Forelimb muscle (tissue), 1 donor: ENCODE measurements at places on chromosomes 16 and 17. TPM values are rescaled to one million over a fixed set of nuclear protein-coding genes. Genes with fewer than 3 reads are reported as not detected.

The CACNG5 gene
- not detected for polyA plus RNA-seq

The VAC14 gene
- 16.4 TPM for polyA plus RNA-seq

The KRTAP16-1 gene
- not detected for polyA plus RNA-seq

The TEX14 gene
- 2.1 TPM for polyA plus RNA-seq

The CHD9NB gene
- 2.7 TPM for polyA plus RNA-seq

The PRAC1 gene
- polyA plus RNA-seq: not detected

The TBC1D28 gene
- not detected for polyA plus RNA-seq

The OTOP2 gene
- not detected for polyA plus RNA-seq

The PLA2G10 gene
- polyA plus RNA-seq: 0.47 TPM

The PDIA2 gene
- polyA plus RNA-seq: 0.68 TPM

The VASN gene
- polyA plus RNA-seq: 13.7 TPM

The EPX gene
- 0.59 TPM for polyA plus RNA-seq

The SRCAP gene
- polyA plus RNA-seq: 25.0 TPM

The OTOP3 gene
- not detected for polyA plus RNA-seq

GRCh38 chr17:35404360-35404759 lies 27.9 kb downstream of the SLFN12 start:
- DNase-seq: no peak

GRCh38 chr17:78747488-78747887 lies 34.6 kb downstream of the CYTH1 start:
- DNase-seq: no peak

DNA sequence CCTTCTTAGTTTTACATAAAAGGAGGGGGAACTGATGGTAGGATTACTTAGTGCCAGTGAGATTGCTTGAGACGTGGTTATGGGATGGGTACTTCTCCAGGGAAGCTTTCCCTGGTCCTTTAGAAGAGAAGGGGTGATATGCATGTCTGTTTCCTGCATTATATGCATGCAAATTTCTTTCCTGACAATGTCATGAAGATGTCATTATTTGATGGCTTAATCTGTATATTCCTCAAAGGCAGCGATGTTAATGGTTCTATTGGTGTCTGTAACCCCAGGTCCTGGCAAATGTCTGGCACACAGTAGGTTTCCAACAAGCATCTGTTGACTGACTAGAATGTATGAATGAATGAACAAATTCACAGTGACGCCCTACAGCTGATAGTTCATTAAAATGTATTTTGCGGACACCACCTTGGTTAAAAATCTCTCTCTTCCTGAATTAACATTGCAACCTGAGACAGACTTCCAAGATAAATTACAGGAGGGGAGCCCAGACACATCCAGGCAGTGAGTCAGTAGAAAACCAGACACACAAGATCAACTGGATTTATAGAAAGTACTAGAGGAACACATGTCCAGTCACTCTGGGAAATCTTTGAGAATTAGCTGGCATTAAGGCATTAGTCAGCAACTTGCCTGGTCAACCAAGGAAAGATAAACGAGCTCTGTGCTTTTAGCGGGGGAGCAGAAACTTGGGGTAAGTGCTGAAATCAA lies 293.4 kb downstream of the XYLT1 start:
- no peak for DNase-seq

DNA sequence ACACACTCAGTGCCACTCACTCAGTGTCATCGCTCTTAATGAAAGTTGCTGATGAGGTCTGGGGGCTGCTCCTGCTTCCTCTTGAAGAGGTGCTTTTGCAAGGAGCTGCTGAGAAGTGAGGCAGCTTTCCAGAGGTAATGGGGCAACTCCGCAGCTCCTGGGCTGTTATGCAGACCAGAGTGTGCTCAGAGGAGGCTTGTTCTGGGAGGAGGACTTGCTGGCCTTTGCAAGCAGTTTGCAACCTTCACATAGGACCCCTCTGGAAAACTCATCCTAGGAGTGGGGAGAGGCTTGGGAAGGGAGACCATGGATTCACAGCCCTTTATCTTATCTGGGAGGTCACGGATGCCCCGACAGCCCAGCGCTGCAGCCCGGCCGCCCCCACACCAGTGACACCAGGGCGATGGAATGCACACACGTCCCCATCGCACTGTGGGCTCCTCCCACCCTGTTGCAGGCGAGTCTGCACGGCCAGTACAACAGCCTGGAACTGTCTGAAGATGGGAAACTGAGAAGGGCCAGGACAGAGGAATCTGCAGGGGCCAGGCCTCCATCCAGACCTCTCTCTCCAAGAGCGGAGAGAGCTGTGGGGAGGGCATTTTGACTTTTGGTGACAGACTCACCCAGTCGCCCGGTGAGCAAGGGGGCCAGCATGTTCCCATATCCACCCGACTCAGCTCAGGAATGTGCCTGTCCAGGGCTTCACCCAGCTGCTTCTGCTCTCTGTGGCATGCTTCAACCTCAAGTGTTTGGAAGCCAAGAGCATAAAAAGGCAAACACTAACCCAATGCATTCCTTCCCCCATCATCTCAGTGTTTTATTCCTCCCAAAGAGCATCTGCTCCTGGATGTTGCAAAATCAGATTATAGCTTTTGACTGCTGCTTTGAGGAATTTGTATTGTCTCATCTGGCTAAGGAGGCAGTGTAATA lies 78.6 kb upstream of the ZNF469 start:
- DNase-seq: no peak

GRCh38 chr16:30541502-30542329 lies 7.1 kb upstream of the ZNF747 start:
- no peak for DNase-seq

- DNase-seq: peak; percentile 77
Observed at GRCh38 chr16:55476625-55477533, 2.1 kb upstream of the MMP2 start.

DNA sequence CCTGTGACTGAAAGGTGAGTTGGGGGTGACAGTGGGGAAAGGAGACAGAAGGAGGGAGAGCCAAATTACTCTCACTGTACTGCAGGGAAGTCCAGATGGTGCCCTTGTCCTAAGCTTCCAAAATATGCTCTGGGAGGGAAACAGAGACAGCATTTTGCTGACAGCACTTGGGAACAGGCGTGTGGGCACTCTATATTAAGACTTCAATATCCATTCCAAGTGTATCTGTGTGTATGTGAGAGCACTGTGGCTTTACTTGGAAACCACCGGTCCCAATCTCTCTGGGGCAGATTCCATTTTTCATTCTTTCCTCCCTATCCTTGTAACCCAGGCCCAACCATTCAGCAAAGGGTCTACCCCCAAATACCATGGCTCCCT lies 407.3 kb downstream of the UTP18 start:
- no peak for DNase-seq

- peak; percentile 28 for DNase-seq
Observed at GRCh38 chr17:77696721-77697460, 261.6 kb upstream of the TNRC6C start.

- DNase-seq: no peak
Observed at GRCh38 chr17:41695954-41696757, 7.5 kb downstream of the EIF1 start.

GRCh38 chr16:1174477-1175357 lies 21.8 kb downstream of the CACNA1H start:
- DNase-seq: no peak

- DNase-seq: no peak
Observed at GRCh38 chr17:54451051-54451450, 449.6 kb upstream of the TOM1L1 start.

- no peak for DNase-seq
Observed at GRCh38 chr16:85248342-85248741, 136.1 kb upstream of the CIBAR2 start.

DNA sequence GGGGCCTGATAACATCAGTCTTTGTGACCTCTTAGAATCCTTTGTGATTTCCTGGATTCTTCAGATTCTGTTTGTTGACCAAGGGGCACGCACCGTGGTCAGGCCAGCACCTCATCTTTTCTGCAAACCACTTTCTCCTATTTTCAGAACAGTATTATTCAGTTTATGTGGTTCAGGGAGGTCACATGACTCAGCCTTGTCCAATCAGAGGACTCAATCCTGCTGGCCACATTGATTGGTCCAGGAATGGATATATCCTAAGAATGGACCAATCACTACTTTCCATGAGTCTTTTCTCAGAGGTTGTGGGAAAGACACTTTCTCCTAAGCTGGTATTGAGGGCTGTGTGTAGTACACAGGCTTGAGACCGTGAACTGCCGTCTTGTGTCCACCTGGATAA lies 123.1 kb upstream of the EEF2KMT start:
- no peak for DNase-seq

- DNase-seq: no peak
Observed at GRCh38 chr16:57536306-57537193, at the start of gene CCDC102A. Gene CCDC102A, minus strand, starts transcription at chr16:57536571. Its CDS starts 7,394 bp downstream, at chr16:57529177.

- no peak for DNase-seq
Observed at GRCh38 chr17:80720610-80721577, 176.3 kb downstream of the RPTOR start.

GRCh38 chr17:68097161-68097805 lies 61.7 kb downstream of the KPNA2 start:
- DNase-seq: no peak

- no peak for DNase-seq
Observed at GRCh38 chr17:4165301-4166010, 22.5 kb downstream of the CYB5D2 start.

- no peak for DNase-seq
Observed at GRCh38 chr16:69241926-69242325, 55.0 kb downstream of the SNTB2 start.

DNA sequence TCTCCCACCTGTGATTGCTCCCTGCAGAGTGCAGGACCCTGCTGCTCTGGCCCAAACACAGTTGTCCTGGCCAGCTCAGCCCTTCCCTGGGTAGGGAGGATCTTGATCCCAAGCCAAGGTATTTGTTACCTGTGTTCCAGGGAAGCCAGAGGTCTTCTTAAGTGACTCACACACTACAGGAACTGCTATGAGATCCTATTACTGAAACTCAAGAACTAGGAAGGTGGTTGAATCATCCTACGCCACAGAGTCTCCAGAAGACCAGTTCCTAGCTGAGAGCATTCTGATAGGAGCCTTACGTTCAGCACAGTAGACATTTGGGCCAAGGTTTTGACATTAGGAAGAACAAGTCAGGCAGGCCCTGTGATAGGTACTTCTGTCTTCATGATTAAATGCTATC lies 12.0 kb downstream of the CHST6 start:
- DNase-seq: no peak

- DNase-seq: no peak
Observed at GRCh38 chr16:84007965-84008364, 34.6 kb downstream of the SLC38A8 start.

GRCh38 chr17:6427279-6427781 lies 7.6 kb downstream of the AIPL1 start:
- DNase-seq: no peak

GRCh38 chr16:29009050-29009837 lies 24.4 kb downstream of the LAT start:
- DNase-seq: no peak

GRCh38 chr16:55120408-55120807 lies 189.7 kb downstream of the IRX5 start:
- DNase-seq: no peak

DNA sequence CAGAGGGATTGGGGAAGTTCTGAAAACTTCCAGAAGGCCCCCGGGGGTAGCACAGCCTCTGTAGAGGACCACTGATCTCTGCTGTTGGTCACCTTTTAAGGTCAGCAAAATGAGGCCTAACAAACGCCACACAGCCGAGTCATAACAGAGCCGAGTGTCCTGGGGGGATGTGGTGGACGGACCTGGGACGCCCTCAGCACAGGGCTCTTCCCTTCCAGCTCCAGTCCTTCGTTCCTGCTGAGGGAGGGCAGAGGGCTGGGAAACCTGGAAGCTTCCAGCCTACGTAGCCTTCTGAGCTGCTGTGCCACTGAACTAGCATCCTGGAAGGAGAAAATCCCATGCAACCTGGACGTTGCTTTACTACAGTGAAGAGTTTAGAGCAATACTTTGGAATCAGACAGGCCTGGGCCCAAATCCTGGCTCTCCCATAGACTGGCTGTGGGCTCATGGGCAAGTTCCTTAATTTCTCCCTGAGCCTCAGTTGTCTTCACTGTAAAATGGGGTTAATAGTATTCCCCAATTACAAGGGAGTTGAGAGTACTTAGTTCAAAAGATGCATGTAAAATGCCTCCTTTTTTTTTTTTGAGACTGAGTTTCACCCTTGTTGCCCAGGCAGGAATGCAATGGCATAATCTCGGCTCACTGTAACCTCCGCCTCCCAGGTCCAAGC lies 34.4 kb upstream of the ZCCHC14 start:
- DNase-seq: no peak

GRCh38 chr17:42691021-42691545 lies 8.8 kb downstream of the CNTNAP1 start:
- no peak for DNase-seq

GRCh38 chr17:80109066-80109660 lies 7.8 kb downstream of the GAA start:
- DNase-seq: no peak

DNA sequence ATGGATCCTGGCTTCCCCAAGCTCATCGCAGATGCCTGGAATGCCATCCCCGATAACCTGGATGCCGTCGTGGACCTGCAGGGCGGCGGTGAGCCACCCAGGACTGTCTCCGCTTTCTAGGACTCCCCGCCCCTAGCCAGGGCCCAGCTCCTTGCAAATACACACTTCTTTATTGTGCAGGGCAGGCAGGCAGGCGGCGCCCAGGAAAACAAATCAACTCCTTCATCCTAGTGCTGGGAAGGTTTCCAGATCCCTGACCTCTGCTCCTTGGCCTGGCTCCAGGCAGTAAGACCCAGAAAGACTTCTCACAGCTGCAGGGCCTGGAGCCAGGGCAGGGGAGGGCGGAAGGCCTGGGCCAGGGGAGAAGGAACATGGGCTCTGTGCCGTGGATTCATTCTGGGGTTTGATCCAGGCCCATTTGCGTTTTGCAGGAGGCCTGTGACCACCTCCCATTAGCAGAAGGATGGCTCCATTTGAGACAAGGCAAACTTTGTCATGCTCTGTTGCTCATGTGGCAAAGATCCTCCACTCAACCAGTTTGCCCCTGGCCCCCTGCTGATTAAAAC lies 6.0 kb upstream of the LPCAT2 start:
- DNase-seq: peak; percentile 89

DNA sequence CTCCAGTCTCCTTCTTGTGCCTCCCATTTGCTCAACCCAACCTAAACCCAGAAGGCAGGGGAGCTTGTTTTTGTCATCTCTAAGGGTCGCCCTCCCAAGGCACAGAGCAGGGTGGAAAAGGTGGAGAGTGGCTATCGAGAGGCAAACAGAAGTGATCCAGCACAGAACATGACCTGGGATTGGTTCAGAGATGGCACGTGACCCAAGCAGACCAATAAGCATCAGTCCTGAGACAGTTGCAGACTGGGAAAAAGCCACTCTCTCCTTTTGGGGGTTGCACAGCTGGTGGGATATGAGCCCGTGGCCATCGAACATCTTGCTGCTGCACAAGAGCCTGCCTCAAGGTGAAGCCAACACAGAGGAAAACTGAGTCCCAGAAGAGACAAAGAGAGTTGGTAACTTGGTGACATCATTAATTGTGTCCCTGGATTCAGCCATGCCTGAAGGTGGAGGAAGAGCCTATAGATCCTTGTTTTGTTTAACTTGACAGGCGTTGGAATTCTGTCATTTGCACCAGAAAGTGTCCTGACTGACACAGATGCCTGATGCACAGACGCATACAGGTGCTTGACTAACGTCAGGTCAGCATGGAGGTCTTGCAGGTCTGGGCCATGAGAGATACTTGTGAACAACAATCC lies 28.2 kb upstream of the CSNK2A2 start:
- DNase-seq: no peak
